Lung (tissue), 17 donors: ENCODE measurements at places on chromosomes 6 and 20. TPM values are rescaled to one million over a fixed set of nuclear protein-coding genes. Genes with fewer than 3 reads are reported as not detected.

DNA sequence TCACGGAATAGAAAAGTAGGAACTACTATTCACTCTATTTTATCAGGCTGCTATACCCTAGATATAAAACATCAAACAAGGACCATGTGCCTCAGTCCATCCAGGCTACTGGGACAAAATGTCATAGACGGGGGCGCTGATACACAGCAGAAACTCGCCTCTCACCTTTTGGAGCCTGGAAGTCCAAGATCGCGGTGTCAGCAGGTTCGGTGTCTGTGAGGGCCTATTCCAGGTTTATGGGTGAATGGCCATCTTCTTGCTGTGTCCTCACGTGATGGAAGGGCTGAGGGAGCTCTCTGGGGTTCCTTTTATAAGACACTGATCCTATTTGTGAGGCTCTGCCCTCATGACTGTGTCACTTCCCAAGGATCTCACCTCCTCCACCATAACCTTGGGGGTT lies 89.5 kb downstream of the DLL1 start:
- H3K36me3 ChIP-seq, result no peaks in the 10 kb centered on the region
- peak; percentile 6 for DNase-seq
- no peaks in the 10 kb centered on the region for H3K4me1 ChIP-seq
- no peaks in the 10 kb centered on the region for H3K27me3 ChIP-seq
- no peak overlapping the region for H3K27ac ChIP-seq

DNA sequence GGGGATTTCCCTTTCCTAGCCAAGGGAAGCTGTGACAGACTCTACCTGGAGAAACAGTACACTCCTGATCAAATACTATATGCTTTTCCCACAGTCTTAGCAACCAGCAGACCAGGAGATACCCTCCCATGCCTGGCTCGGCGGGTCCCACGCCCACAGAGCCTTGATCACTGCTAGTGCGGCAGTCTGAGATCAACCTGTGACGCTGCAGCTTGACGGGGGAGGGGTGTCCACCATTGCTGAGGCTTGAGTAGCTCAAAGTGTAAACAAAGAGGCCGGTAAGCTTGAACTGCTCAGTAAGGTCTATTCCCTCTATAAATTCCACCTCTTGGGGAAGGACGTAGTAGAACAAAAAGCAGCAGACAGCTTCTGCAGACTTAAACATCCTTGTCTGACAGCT lies 63.2 kb downstream of the WASF1 start:
- H3K4me3 ChIP-seq, result no peak overlapping the region
- no peak overlapping the region for H3K27ac ChIP-seq
- no peaks in the 10 kb centered on the region for H3K36me3 ChIP-seq
- DNase-seq, result no peak
- no peaks in the 10 kb centered on the region for H3K4me1 ChIP-seq
- no peaks in the 10 kb centered on the region for H3K27me3 ChIP-seq

Gene LY86
- total RNA-seq, result 5.2 TPM

GRCh38 chr6:37052027-37052628 lies 46.7 kb downstream of the FGD2 start:
- H3K36me3 ChIP-seq, result no peaks in the 10 kb centered on the region
- DNase-seq, result no peak
- peaks cover 5% of the 10 kb centered on the region for H3K4me1 ChIP-seq

- H3K36me3 ChIP-seq, result no peaks in the 10 kb centered on the region
- H3K4me1 ChIP-seq, result no peaks in the 10 kb centered on the region
- no peak overlapping the region for H3K27ac ChIP-seq
- no peaks in the 10 kb centered on the region for H3K27me3 ChIP-seq
- H3K4me3 ChIP-seq, result no peak overlapping the region
Observed at GRCh38 chr6:113668641-113669408, 188.3 kb upstream of the MARCKS start.

DNA sequence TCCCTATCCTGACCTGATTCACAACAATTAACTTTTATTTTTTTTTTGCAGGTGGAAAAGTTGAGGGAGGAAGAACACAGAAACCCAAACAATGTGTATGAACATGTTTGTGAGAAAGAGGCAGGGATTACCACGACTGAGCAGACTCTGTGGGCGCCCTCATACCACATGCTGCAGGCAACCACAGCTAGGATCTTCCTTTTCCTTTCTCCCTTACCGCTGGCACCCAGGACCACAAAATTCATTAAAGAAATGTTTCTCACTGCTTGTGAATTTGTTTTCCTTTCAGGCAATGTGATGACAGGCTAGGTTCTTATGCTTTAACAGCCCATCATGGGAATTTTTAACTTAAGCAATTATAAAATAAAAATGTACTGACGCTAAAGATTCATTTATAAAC lies 287.1 kb downstream of the GMDS start:
- H3K4me1 ChIP-seq, result no peaks in the 10 kb centered on the region
- no peak overlapping the region for H3K27ac ChIP-seq
- H3K4me3 ChIP-seq, result no peak overlapping the region
- no peaks in the 10 kb centered on the region for H3K27me3 ChIP-seq
- no peak for DNase-seq

Gene VAPB
- total RNA-seq, result 24.6 TPM

- DNase-seq, result no peak
- H3K4me1 ChIP-seq, result no peaks in the 10 kb centered on the region
- H3K27ac ChIP-seq, result no peak overlapping the region
- H3K27me3 ChIP-seq, result no peaks in the 10 kb centered on the region
- no peak overlapping the region for H3K4me3 ChIP-seq
- no peaks in the 10 kb centered on the region for H3K36me3 ChIP-seq
Observed at GRCh38 chr6:324729-325125, 32.4 kb downstream of the DUSP22 start.

Gene GMEB2
- 12.9 TPM for total RNA-seq

GRCh38 chr6:103707596-103708325 lies 1152.0 kb downstream of the HACE1 start:
- no peak for DNase-seq
- H3K36me3 ChIP-seq, result no peaks in the 10 kb centered on the region
- no peak overlapping the region for H3K4me3 ChIP-seq
- no peaks in the 10 kb centered on the region for H3K4me1 ChIP-seq
- H3K27ac ChIP-seq, result no peak overlapping the region
- no peaks in the 10 kb centered on the region for H3K27me3 ChIP-seq

Gene RIMS1
- 5.7 TPM for total RNA-seq

Gene EPHA7
- total RNA-seq, result 6.3 TPM

DNA sequence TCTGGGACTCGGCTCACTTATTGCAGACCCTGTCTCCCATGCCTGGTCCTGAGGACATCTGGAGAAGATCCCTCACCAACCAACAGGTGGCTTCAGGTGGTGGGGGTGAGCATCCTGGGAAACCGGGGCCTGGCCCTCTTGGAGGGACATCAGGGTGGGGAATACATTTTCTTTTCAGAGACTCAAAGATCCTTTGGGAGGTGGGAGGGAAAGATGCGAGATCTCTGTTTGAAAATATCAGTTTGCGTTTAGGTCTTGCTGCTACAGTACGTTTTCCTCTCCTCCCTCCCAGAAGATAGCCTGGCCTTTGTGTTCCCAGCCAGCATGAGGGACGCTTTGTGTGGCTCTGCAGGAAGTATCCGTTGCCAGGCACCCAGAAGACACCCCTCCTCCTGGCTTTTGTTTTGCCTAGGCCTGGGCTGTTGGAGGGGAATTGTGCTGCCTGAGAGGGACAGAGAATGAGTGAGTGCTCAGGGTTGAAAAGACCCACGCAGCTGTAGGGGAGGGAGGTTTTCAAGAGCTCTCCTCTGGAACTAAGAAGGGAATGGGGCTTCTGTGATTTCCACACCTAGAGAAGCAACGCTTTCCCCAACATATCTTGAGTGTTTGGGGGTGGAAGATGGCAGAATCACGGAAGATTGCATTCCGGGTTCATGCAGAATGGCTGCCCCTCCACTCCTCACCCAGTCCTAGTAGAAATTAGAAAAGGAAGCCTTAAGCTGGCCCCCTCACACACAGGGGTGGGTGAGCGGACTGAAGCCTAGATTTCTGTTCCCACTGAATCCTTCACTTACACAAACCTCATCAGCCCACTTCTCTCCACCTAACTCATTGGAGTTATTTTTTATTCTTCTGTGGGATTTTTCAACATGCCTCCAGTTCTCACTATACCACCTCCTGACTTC lies 22.0 kb upstream of the SLC2A12 start:
- no peaks in the 10 kb centered on the region for H3K36me3 ChIP-seq
- no peaks in the 10 kb centered on the region for H3K27me3 ChIP-seq
- peak; percentile 62 for DNase-seq
- no peak overlapping the region for H3K27ac ChIP-seq
- H3K4me1 ChIP-seq, result peaks cover 4% of the 10 kb centered on the region

DNA sequence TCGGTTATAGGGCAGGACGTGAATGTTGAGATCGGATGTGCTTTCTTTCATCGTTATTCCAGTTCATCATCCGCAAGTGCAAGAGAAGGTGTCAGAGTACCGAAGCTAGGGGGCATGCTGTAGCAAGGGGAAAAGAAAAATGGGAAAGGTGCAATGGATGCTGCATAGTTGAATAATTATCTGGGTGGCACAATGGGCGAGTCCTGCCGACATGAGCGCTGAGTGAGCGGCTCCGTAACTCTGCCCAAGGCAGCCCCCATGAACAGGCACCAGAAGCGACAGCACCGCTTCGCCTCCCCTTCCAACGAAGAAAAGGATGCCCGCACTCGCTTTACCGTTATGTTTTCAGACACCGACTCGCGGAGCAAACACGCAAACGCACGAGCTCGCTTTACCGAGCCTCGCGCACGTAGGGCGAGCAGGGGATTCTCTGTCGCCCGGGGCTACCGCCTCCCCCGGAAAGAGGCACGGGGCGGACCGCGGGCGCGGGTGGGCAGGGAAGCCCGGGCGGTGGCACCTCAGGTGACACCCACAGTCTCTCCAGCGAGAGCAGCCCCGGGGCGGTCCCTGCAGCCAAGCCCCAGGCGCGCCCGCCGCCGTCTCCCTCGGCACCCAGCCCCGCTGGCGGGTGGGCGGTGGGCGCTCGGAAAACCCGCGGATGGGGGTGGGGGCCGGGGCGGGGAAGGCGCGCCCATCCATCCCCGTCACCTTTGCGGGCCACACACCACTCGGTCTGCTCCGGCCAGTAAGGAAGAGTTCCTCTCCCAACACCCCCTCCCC lies 654 bp downstream of the WASF1 start:
- H3K27me3 ChIP-seq, result no peaks in the 10 kb centered on the region
- no peak overlapping the region for H3K27ac ChIP-seq
- no peaks in the 10 kb centered on the region for H3K36me3 ChIP-seq
- peak overlapping the region; percentile 68 for H3K4me3 ChIP-seq

Gene CST5
- total RNA-seq, result not detected

Gene ACTL10
- total RNA-seq, result 3.4 TPM

- no peak for DNase-seq
- H3K4me3 ChIP-seq, result no peak overlapping the region
- H3K27ac ChIP-seq, result no peak overlapping the region
Observed at GRCh38 chr6:5712349-5713215, 294.1 kb downstream of the NRN1 start.

DNA sequence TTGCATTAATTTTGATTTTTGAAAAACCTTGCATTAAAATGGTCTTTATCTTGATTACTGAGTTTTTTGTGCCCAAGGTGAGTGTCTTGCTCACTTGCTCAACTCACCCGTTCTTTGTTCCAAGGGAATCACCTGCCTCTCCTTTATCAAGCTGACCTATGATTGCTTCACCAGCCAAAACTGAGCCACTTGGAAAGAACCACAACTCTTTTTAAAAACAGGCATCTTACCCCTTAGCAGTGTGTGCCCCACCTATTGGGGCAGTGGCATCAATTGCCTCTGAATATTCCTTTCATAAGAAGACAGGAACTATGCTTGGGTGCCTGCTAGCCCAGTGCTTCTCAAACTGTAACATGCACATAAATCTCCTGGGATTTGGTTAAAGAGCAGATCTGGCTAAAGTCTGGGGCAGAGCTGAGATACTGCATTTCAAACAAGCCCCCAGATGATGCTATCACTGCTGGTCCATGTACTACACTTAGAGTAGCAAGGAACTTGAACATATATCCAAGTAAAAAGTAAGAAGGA lies 3.3 kb upstream of the STK38 start:
- H3K27ac ChIP-seq, result no peak overlapping the region
- H3K36me3 ChIP-seq, result no peaks in the 10 kb centered on the region
- H3K27me3 ChIP-seq, result no peaks in the 10 kb centered on the region
- no peak for DNase-seq
- peaks cover 11% of the 10 kb centered on the region for H3K4me1 ChIP-seq
- H3K4me3 ChIP-seq, result no peak overlapping the region

Gene OLIG3
- total RNA-seq, result not detected

Gene CD109
- 48.5 TPM for total RNA-seq

GRCh38 chr6:5082487-5083306 lies 2.4 kb upstream of the PPP1R3G start:
- H3K27ac ChIP-seq, result no peak overlapping the region
- DNase-seq, result no peak
- H3K4me3 ChIP-seq, result no peak overlapping the region

DNA sequence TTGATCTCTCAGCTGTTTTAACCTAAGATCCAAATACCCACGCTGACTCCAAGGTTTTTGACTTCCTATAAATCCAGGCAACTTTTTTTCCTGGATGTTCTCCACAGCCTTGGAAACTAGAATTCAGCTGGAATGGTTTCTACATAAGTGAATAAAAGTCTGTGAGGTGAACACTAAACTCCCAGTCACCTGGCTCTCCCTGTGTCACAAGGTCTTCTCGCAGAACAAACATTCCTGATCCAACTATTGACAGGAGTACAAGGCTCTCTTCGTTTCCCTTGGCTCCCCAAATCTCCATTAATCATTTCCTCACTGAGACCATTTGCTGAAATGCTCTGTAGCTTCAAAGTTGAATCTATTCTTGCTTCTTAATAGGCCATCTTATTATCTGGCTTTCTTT lies 265.7 kb downstream of the ADGRG6 start:
- H3K36me3 ChIP-seq, result no peaks in the 10 kb centered on the region
- no peak for DNase-seq
- no peaks in the 10 kb centered on the region for H3K4me1 ChIP-seq
- H3K27ac ChIP-seq, result no peak overlapping the region
- H3K27me3 ChIP-seq, result no peaks in the 10 kb centered on the region

Gene BPIFA1
- 59.6 TPM for total RNA-seq

Gene SLC35B3
- 24.1 TPM for total RNA-seq

DNA sequence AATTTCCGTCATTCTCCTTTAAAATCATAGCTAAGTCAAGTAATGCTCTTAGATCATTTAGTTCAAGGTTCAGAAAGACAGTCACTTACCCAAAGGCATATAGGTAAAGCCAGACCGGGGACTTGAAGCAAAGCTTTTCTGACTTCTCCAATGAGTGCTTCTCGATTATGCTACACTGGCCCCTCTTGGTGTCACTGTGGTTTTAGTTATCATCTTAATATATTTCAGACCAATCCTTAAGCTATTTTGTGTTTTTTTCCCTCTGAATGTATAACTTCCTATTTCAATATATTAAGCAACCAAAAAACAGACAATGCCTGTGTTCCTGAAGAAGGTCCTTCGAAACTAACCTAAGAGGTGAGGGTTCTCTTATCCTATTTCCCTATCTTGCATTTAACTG lies 3.9 kb downstream of the PRDM1 start:
- H3K4me3 ChIP-seq, result no peak overlapping the region
- H3K27me3 ChIP-seq, result peaks cover 69% of the 10 kb centered on the region
- no peaks in the 10 kb centered on the region for H3K36me3 ChIP-seq
- H3K27ac ChIP-seq, result no peak overlapping the region

GRCh38 chr6:75023634-75024033 lies 182.2 kb downstream of the COL12A1 start:
- H3K27ac ChIP-seq, result no peak overlapping the region
- no peak overlapping the region for H3K4me3 ChIP-seq
- DNase-seq, result no peak
- no peaks in the 10 kb centered on the region for H3K36me3 ChIP-seq
- no peaks in the 10 kb centered on the region for H3K27me3 ChIP-seq
